ENCODE measurements at places on chromosomes 4 and X.

DNA sequence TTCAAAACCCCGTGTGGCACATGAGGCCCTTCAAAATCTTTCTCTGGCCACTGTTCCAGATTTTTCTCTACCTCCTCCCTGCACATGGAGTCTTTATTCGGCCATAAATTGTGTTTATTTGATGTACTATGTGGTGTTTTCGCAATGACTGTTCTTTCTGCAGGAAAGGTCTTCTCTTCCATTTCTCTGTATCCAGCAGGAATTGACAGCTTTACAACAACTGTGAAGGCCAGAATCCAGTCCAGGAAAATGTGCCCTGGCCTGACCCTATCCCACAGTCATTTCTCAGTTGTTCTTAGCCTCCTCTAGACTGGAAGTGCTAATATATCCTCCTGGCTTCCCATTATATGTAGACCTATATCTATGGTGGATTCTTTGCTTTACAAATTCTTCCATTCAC is 191.4 kb downstream of the COL25A1 start:
- DNase-seq = no peak

DNA sequence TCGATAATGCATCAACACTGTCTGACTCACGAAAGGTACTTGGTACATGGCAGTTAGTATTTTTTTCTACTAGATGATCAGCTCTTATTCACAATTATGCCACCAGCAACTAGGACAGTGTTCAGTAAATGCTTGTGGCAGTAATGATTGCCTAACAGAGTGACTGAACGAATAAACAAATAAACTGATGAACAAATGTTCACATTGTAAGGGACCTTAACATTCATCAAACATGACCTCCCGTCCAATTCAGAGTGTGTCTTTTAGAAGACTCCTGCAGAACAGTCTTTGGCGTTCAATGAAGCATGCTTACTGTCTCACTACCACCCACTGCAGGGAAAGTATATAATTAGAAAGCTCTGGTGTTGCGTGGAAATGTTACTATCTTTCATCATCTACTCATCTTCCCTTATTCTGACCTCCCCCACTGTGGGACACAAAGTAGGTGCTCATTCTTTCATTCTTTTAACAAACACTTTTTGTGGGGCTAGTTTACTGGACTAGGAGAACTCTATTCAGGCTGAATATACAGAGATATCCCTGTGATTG is 319.3 kb downstream of the RAB28 start:
- DNase-seq = no peak

DNA sequence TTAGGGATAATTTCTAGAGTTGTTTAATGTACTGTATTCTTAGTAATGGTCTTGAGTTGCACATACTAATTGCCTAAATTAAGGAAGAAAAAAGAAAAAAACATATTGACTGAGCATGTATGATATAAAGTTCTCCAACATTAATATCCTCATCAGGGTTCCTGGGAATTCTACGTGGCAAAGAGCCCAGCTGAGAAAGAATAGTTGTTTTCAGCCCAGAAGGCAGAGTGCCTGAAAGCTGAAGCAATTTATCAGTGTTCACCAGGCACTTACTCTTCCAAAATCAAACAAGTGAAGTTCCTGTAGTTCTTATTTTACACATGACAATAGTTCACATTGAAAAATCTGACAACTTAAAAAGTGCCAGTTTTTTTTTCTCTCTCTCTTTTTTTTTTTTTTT is 27.7 kb downstream of the YIPF7 start:
- no peak for DNase-seq

DNA sequence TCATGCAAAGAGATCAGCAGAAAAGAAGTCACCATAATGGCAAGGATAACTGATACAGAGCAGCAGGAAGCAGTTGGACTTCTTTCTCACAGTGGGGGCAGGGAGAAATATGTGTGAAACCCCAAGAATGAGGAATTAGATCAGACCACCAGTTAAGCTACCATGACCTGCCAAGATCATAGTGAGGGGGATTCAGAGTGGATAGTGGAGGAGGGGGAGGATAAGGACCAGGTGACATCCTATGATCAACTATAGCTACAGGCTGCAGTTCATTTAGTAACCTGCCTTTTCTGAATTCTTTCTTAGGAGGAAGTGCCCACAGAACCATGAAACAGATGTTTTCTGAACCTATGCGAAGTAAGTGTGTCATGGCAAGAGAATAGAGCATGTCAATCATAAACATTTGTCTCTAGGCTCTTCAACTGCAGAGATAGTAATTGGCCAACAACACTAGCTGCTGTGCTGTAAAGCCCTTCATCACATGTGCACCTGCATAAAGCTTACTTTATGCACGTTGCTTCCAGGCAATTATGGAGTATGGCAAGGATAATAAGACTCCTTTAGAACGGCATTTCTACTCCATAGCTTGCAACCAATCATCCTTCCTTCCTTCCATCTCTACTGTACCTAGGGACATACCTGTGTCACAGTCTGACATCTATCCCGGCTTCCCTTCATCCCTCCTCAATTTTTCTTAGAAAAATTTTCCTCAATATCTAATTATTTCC is 329.7 kb downstream of the EPHA5 start:
- DNase-seq = no peak

DNA sequence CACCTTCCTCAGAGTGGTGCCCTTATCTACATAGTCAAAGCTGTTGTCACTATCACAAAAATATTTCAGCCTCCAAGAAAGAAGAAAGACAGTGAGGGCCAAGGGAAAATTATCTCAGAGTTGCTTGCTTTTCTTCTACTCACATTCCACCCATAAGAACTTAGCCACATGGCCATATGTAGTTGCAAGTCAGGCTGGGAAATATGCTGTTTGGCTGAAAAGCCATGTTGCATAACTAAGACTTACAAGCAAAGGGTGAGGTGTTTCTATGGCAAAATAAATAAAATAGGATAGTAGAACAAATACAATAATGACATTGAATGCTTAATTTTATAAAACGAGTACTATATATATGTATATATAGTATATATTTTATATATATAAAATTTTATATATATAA is 365.9 kb upstream of the PABPC4L start:
- no peak for DNase-seq

- no peak for DNase-seq
These were observed 601 bp downstream of the SMARCAD1 start for GRCh38 chr4:94208266-94208665.

DNA sequence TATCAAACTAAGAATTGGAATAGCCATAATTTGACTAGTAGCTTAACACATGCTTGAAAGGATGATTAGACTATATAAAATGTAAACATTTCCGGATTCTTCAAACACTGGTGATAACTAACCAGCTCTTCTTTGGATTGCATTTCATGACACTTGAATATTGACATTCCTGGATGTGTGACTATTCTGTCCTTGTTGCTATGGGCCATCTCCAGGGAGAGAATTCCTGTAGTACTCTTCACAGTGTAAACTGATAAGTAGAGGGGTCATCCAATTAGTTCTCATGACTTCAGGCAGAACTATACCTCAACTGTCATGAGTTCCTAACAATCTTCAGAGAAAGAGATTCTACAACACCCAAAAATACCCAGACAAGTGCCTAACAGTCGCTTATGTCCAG is 1026.7 kb upstream of the TENM3 start:
- DNase-seq = no peak

GRCh38 chr4:59983852-59984251 is 1216.3 kb upstream of the ADGRL3 start:
- no peak for DNase-seq

- no peak for DNase-seq
These were observed 42.4 kb downstream of the DCUN1D4 start for GRCh38 chr4:51885363-51885762.

GRCh38 chr4:40722576-40723161 is 27.1 kb upstream of the NSUN7 start:
- no peak for DNase-seq

DNA sequence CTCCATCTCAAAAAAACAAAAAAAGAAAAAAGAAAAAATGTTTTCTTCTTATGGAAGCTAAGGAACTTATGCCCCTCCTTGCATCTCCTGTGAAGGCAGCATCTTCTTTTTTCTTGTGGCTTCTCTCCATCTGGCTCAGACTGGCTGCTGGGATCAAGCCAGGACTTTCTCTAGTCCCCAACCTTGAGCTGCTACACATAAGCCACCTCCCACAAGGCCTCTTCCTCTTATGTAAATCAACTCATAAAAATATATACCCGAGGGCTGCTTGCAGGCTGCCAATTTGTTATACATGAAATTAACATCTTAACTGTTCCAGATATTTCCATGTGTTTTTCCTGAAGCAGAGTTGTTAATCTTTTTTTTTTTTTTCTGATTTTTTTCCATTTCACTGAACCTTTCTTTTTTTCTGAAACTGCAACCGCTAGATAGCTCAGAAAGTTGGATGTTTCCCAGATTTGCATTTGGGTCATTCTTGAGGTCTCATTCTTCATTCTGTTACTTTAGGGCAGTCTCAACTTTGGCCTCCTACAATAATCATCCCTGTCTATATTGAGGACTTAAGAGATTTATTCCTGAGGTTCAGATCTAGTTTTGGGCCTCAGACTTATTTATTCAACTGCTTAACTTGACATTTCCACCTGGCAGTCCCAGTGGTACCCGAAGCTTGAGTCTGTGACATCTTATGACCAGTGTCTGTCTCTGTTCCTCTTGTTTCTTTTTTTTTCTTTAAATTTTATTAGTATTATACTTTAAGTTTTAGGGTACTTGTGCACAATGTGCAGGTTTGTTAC is 10.3 kb downstream of the SNX25 start:
- DNase-seq = no peak

DNA sequence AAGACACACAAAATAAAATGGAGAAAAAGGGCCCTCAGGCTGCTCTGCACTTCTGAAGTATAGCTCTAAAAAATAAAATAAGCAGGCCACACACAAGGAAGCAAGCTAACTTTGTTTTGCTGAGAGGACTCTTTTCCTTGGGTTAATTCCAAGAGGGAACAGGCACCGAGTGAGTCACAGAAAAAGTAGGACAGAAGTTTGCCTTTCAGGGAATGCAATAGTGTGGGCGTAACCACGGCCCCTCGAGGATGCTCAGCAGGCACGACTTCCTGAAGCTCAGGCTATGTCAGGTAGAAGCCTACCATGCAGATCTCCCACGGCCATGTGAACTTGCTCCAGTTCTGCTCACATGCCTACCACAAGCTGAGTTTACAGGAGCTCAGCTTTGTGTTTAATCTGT is 22.1 kb downstream of the PPP1R2C start:
- DNase-seq = no peak

DNA sequence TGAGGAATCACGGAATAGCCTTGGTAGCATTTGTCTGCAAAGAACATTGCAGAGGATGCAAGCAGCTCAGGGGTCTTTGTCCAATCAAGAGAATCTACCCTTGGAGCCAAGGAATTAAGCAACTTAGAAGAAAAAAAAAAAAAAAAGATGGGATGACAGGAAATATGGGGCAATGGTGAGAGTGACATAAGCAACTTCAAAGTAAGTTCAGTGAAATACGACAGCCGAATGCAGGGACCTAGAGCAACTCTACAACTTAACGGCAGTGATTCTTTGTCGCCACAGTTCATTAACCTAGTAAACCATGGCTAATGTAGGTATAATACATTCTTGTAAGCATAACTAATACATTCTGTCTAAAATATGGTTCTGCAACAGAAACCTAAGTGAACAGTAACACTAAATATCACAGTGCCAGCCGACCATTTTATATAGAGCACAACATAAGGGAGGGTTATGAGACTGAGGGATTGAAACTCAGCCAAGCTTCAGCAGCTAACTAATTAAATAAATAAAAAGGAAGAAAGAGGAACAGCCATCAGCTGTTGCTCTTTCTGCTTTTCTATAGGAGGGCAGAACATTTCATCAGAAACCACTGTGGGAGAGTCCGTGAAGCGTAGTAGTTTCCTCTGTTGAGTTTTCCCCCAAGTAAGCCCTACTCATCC is 74.7 kb downstream of the PPARGC1A start:
- DNase-seq = no peak

- no peak for DNase-seq
These were observed 27.6 kb upstream of the MSX1 start for GRCh38 chr4:4831825-4832224.

DNA sequence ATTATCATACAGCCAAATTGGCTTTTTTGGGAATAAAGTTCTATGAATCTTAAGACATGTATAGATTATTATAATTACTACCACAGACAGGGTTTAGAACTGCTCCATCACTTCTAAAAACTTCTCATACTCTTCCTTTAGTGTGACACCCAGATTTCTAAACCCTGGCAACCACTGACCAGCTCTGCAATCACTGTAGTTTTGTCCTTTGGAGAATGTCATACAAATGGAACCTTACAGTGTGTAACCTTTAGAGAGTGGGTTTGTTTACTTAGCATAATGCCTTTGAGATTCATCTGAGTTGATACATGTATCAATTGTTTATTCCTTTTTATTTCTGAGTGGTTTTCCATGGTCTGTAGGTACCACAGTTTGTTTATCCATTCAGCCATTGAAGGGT is 95.0 kb downstream of the TMEM164 start:
- DNase-seq = no peak

Measured in osteocyte (in vitro differentiated cells).